ENCODE measurements at places on chromosomes 7 and 10.

- DNase-seq, result no peak
Measured at GRCh38 chr7:6290319-6290741, 17.9 kb upstream of the CYTH3 start.

DNA sequence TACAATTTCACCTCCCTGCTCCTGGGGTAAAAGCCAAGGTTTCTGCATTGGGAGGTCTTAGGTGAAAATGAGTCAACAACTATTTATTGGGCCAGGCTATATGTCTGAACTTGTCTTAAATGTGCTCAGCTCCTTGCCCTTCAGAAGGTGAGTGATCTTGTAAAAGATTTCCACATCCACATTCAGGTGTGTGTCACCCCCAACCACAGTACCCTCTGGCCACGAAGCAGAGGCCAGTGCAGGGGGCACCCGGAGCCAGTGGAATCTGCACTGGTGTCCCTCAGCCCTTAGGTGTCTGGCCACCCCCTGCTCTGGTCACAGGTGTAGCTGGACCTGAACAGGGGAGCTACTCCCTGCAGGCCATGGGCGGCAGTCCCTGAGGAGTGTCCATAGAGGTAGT, 198.5 kb downstream of the PAXIP1 start:
- no peak for DNase-seq

GRCh38 chr7:116595063-116595462, 70.2 kb downstream of the CAV1 start:
- no peak for DNase-seq

DNA sequence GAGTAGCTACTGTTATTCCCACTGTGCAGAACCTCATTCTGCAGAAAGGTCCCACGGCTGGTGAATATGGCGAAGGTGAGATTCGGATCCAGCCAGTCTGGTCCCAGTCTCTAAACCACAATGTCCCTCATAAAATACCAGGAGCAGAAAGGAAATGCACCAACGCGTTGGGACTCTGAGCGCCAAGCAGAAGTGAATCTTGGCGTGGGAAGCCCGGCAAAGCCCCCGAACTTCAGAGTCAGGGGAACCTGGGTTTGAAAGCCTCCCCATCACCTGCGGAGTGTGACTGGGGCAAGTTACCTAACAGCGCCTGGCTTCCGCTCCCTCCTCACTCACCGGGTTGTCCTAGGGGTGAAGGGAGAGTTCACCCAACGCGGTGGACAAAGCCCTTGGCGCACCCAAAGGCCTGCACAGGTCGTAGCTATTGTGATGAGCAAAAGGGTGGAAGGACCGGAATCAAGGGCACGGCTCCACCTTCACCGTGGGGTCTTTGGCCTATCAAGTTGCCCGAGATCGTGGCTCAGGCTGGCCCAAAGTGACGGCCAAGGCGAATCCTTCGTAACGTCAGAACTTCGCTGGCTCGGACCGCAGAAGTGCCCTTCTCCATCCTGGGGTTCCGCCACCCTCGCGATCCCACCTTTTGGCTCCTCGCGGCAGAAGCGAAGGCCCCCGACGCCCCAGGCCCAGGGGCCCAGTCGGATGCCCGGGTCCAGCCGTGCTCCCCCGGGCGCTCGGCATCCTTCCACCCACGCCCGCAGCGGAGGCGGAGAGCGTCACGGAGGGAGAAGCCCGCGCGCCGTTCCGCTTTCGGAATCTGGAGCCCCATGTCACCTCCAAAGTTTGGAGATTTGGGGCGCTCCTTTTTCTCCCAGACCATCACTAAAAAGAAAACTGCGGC, 811 bp downstream of the RGS10 start:
- DNase-seq, result no peak

- DNase-seq, result no peak
Measured at GRCh38 chr10:938941-939678, 7.6 kb upstream of the LARP4B start.

Data from posterior cingulate gyrus (tissue), 11 donors.